Tracheal epithelial cell (primary cell): ENCODE measurements at places on chromosomes 16 and 17. TPM values are rescaled to one million over a fixed set of nuclear protein-coding genes. Genes with fewer than 3 reads are reported as not detected.

The PLEKHH3 gene
- 15.7 and 33.5 TPM in 2 replicates for total RNA-seq

The PMFBP1 gene
- 1.3 TPM in 1 of 2 replicates, not detected in the other for total RNA-seq

The KCNJ2 gene
- 0.72 and 1.3 TPM in 2 replicates for total RNA-seq

The LITAFD gene
- total RNA-seq, result not detected in 2 replicates

The EXOC7 gene
- total RNA-seq, result 39.9 and 71.1 TPM in 2 replicates

The INCA1 gene
- total RNA-seq, result 0.21 TPM in 1 of 2 replicates, not detected in the other

The PLA2G10 gene
- total RNA-seq, result 0.64 TPM in 1 of 2 replicates, not detected in the other

The SPPL2C gene
- not detected in 2 replicates for total RNA-seq
